ENCODE measurements at places on chromosomes 4 and X.

DNA sequence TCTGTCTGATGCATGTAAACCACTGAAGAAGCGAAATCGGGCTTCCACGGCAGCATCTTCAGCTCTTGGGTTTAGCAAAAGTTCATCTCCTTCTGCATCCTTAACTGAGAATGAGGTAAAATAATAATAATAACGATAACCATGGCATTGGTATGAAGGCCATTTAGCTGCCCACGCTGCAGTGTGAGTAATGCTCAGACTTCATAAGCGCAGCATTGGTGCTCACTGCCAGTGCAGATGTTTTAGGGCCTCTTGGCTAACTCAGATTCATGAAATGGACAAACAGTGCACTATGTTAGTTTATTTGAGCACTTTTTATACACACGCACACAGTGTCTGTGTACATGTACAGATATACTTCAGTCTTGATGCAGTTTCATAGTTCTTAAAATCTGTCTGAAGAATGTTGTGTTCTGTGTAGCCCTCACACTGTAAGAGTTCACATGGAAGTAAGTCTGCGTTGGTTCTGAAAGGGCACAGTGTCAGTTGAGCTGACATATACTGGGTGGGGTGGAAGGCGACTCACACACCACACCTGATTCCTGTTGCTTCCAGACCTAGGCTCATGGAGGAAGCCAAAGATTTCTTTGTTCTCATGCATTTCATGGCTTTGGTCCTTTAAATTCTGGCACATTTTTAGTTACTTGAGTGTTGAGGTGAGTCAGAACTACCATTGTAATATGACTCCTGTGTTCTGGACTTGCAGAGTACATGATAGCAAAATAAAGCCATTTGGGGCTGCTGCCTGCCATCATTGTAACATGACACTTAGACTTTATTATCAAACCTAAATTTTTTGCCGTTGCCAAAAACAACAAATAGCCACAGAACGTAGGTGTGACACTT is 68.7 kb downstream of the NSD2 start:
- H3K27me3 ChIP-seq: no peaks in the 10 kb centered on the region
- H3K27ac ChIP-seq: no peak overlapping the region
- peaks cover 31% of the 10 kb centered on the region for H3K36me3 ChIP-seq

- H3K27ac ChIP-seq: no peak overlapping the region
- no peaks in the 10 kb centered on the region for H3K4me1 ChIP-seq
- H3K27me3 ChIP-seq: no peaks in the 10 kb centered on the region
- DNase-seq: peak; percentile 79
- no peaks in the 10 kb centered on the region for H3K36me3 ChIP-seq
- no peak overlapping the region for H3K4me3 ChIP-seq
Observed at GRCh38 chr4:104728380-104729122, 233.9 kb upstream of the CXXC4 start.

DNA sequence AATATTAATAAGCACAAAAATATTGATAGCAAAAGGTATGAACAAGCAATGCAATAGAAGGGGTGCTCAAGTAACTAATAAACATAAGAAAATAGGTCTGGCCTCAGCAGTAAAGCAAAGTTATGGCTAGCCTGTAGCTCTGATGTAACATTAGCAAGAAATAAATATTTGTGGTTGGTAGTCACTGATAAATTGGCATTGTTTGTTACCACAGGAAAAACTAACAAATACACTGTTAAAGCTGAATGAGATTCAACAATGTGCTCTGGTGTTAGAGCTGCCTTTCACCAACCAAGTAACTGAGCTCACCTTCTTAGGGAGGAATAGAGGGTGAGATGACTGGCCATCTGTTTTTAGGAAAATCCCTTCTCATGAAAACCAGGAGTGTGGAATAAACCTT is 71.4 kb downstream of the AREG start:
- no peak overlapping the region for H3K4me3 ChIP-seq
- H3K4me1 ChIP-seq: no peaks in the 10 kb centered on the region
- H3K27ac ChIP-seq: no peak overlapping the region

- no peak for DNase-seq
- no peak overlapping the region for H3K27ac ChIP-seq
- no peaks in the 10 kb centered on the region for H3K36me3 ChIP-seq
- no peaks in the 10 kb centered on the region for H3K4me1 ChIP-seq
Observed at GRCh38 chr4:92847026-92847425, 543.3 kb downstream of the GRID2 start.

GRCh38 chr4:107182347-107182746 is 146.2 kb upstream of the DKK2 start:
- no peak overlapping the region for H3K4me3 ChIP-seq
- no peaks in the 10 kb centered on the region for H3K27me3 ChIP-seq
- H3K36me3 ChIP-seq: no peaks in the 10 kb centered on the region
- no peak for DNase-seq
- no peak overlapping the region for H3K27ac ChIP-seq

GRCh38 chrX:118724365-118724764 is 3.0 kb upstream of the IL13RA1 start:
- peak overlapping the region; percentile 37 for H3K4me3 ChIP-seq
- H3K27me3 ChIP-seq: no peaks in the 10 kb centered on the region

- H3K27ac ChIP-seq: no peak overlapping the region
- H3K4me1 ChIP-seq: no peaks in the 10 kb centered on the region
- no peak for DNase-seq
- H3K36me3 ChIP-seq: no peaks in the 10 kb centered on the region
- no peaks in the 10 kb centered on the region for H3K27me3 ChIP-seq
Observed at GRCh38 chr4:106691749-106692148, 323.2 kb upstream of the GIMD1 start.

DNA sequence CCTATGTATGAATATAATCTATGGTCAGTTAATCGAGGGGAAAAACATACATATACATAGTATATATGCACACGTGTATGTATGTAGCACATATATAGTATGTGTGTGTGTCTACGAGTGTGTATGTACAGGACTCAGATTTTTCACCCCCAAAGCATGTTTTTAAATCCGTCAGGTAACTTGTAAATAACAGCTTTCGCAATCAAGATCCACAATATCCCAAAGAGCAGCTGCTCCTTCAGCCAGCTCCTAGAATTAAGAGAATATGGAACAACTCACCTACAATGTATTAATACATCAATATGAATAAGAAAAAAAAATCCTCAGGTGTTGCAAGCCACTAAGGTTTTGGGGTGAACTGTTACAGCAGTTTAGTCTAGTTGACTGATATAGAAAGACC is 3.5 kb downstream of the MRFAP1L1 start:
- no peak for DNase-seq
- no peaks in the 10 kb centered on the region for H3K36me3 ChIP-seq
- no peak overlapping the region for H3K27ac ChIP-seq
- no peaks in the 10 kb centered on the region for H3K27me3 ChIP-seq

GRCh38 chrX:24498181-24498580 is 33.1 kb downstream of the PDK3 start:
- H3K4me1 ChIP-seq: no peaks in the 10 kb centered on the region
- no peaks in the 10 kb centered on the region for H3K27me3 ChIP-seq
- no peak for DNase-seq
- H3K27ac ChIP-seq: no peak overlapping the region
- no peak overlapping the region for H3K4me3 ChIP-seq
- no peaks in the 10 kb centered on the region for H3K36me3 ChIP-seq

DNA sequence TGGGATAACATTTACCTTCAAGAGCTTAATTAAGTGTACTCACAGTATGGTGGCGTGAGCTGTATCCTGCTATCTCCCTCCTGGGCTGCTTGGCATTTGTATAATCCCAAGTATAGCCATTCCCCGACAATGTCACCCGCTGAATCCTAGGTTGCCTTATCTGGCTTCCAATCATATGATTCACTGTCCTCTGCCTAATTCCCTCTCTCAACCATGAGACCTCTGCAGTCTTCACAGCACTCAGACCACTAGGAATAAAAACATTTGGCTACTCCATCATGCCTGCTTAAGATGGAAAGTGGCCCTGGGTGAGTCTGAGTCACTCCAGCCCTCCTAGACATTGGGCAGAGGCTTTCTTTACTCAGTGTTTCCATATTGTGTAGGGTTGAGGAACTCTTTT is 28.9 kb upstream of the WDFY3 start:
- H3K27me3 ChIP-seq: no peaks in the 10 kb centered on the region
- no peak overlapping the region for H3K27ac ChIP-seq
- H3K4me1 ChIP-seq: no peaks in the 10 kb centered on the region

- no peak for DNase-seq
- no peaks in the 10 kb centered on the region for H3K27me3 ChIP-seq
- no peaks in the 10 kb centered on the region for H3K36me3 ChIP-seq
- no peak overlapping the region for H3K27ac ChIP-seq
- H3K4me3 ChIP-seq: no peak overlapping the region
- no peaks in the 10 kb centered on the region for H3K4me1 ChIP-seq
Observed at GRCh38 chr4:85842540-85842939, 367.6 kb downstream of the ARHGAP24 start.

DNA sequence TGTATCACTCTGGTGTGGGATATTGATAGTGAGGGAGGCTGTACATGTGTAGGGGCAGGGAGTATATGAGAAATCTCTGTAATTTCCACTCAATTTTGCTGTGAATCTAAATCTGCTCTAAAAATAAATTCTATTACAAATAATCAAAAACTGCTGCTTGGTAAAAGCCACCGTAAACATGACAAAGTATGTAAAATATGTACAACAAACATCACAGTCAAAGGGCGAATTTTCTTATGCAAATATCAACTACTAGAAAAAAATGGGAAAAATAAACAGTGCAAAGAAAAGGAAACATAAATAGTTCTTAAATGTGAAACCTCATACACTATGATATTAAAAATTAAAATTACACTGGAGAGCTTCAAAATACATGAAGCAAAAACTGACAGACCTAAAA is 105.1 kb upstream of the DCLK2 start:
- H3K36me3 ChIP-seq: no peaks in the 10 kb centered on the region
- no peak overlapping the region for H3K4me3 ChIP-seq
- DNase-seq: no peak
- no peak overlapping the region for H3K27ac ChIP-seq
- no peaks in the 10 kb centered on the region for H3K4me1 ChIP-seq
- no peaks in the 10 kb centered on the region for H3K27me3 ChIP-seq

GRCh38 chr4:89685277-89685676 is 151.7 kb downstream of the SNCA start:
- no peaks in the 10 kb centered on the region for H3K36me3 ChIP-seq
- H3K4me3 ChIP-seq: no peak overlapping the region
- no peak overlapping the region for H3K27ac ChIP-seq
- no peak for DNase-seq

GRCh38 chr4:184845367-184846021 is 19.7 kb upstream of the ACSL1 start:
- no peaks in the 10 kb centered on the region for H3K4me1 ChIP-seq
- no peak for DNase-seq
- H3K27me3 ChIP-seq: peaks cover 6% of the 10 kb centered on the region

DNA sequence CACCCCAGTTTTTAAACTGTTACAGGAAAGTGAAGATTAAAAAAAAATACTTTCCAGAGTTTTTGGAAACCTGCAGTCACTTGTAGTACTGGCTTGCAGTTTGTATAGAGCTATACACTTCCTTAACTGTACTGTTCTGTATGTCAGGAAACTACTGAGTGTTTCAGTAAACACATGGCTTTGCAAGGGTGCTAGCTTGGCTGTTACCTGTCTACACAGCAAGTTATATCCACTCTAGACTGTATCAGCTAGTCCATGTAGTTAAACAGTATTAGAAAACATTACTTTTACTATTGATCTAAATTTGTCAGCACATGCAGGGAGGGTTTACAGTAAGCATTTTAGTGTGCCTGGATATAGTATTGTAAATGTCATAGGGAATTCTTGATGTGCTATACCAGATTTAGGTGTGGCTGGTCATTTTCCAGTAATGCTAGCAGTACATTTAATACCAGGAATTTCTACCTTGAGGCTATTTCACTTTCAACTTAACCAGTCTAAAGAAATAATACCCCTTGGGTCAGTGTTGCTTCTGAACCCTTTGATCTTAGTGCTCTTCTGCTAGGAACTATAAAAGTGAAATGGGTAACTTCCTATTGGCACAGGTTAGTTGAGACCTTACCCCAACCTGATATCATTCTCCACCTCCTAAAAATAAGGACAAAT is 192.3 kb upstream of the ANKRD50 start:
- H3K36me3 ChIP-seq: no peaks in the 10 kb centered on the region
- H3K27ac ChIP-seq: no peak overlapping the region
- DNase-seq: no peak
- H3K4me1 ChIP-seq: 0 out of 2 replicates have a peak, but pooled peaks cover 3% of the 10 kb centered on the region

DNA sequence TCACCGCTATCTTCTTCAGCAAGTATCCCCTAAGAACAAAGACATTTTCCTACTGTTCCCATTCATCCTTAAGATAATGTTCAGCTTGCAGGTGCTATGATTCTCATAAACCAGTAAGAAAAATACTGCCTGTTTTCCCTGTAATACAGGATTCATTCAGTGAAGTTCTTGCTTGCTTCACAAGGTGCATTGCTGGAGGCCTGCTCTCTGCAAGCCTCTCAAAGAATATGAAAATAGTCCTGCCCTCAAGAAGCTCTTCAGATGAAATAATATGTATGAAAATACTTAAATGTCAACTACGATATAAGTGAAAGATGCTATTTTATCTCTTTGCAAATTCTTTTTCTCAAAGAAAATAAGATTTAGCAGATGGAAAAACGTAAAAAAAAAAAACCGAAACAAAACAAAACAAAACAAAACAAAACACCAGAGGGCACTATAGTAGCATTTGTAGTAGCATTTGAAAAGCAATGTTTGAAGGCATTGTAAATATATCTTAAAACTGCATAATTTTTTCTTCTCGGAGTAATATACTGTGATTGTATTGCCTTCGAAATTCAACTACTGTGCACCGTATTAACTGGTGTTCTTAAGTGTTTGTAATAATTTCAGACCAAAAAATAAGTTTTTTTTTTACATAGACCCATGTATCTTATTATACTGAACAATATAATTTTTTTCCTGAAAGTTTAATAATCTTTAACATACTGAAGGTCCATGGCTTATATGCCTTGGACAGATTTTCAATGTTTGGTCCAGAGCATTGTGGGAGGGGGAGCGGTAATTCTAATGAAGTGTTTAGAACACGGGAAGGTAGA is 26.0 kb downstream of the ADH4 start:
- no peak for DNase-seq
- H3K4me3 ChIP-seq: no peak overlapping the region
- H3K27ac ChIP-seq: no peak overlapping the region
- no peaks in the 10 kb centered on the region for H3K4me1 ChIP-seq
- no peaks in the 10 kb centered on the region for H3K27me3 ChIP-seq

GRCh38 chr4:110193822-110194761 is 4.3 kb downstream of the ELOVL6 start:
- H3K27ac ChIP-seq: no peak overlapping the region
- H3K4me1 ChIP-seq: no peaks in the 10 kb centered on the region
- peaks cover 5% of the 10 kb centered on the region for H3K36me3 ChIP-seq
- no peak for DNase-seq
- no peaks in the 10 kb centered on the region for H3K27me3 ChIP-seq
- H3K4me3 ChIP-seq: no peak overlapping the region

GRCh38 chr4:30413915-30414314 is 306.3 kb upstream of the PCDH7 start:
- H3K4me1 ChIP-seq: no peaks in the 10 kb centered on the region
- H3K27ac ChIP-seq: no peak overlapping the region
- DNase-seq: no peak
- no peak overlapping the region for H3K4me3 ChIP-seq
- H3K36me3 ChIP-seq: no peaks in the 10 kb centered on the region
- no peaks in the 10 kb centered on the region for H3K27me3 ChIP-seq

GRCh38 chrX:24002792-24003191 is 24.2 kb downstream of the KLHL15 start:
- H3K27ac ChIP-seq: no peak overlapping the region
- H3K4me3 ChIP-seq: no peak overlapping the region
- no peaks in the 10 kb centered on the region for H3K4me1 ChIP-seq
- no peak for DNase-seq
- no peaks in the 10 kb centered on the region for H3K27me3 ChIP-seq

GRCh38 chrX:37873220-37873619 is 25.8 kb upstream of the DYNLT3 start:
- no peaks in the 10 kb centered on the region for H3K36me3 ChIP-seq
- H3K27me3 ChIP-seq: no peaks in the 10 kb centered on the region
- H3K4me3 ChIP-seq: no peak overlapping the region
- DNase-seq: no peak
- no peaks in the 10 kb centered on the region for H3K4me1 ChIP-seq
